Stimulated activated CD4-positive, alpha-beta T cell treated with anti-CD3 and anti-CD28 coated beads, Interleukin-1b, Interleukin-23, amount 100 ng/mL, for 1 hour (primary cell): ENCODE measurements at places on chromosomes 1 and 21.
A peak's percentile ranks its signal among the peaks of the same experiment; 100 is the strongest.

- no peak for DNase-seq
These were observed 1518.9 kb upstream of the B3GALT2 start for GRCh38 chr1:194705123-194705854.

- DNase-seq: no peak
These were observed 96.9 kb upstream of the SGIP1 start for GRCh38 chr1:66437136-66437401.

- no peak for DNase-seq
These were observed 49.1 kb downstream of the RIPK4 start for GRCh38 chr21:41717573-41718330.

- DNase-seq: peak; percentile 9
These were observed 2.8 kb upstream of the C1orf162 start for GRCh38 chr1:111471012-111471411.

- no peak for DNase-seq
These were observed 20.7 kb upstream of the RCC2 start for GRCh38 chr1:17460219-17460618.

GRCh38 chr1:205950280-205950679 lies 7.0 kb upstream of the SLC26A9 start:
- DNase-seq: no peak

DNA sequence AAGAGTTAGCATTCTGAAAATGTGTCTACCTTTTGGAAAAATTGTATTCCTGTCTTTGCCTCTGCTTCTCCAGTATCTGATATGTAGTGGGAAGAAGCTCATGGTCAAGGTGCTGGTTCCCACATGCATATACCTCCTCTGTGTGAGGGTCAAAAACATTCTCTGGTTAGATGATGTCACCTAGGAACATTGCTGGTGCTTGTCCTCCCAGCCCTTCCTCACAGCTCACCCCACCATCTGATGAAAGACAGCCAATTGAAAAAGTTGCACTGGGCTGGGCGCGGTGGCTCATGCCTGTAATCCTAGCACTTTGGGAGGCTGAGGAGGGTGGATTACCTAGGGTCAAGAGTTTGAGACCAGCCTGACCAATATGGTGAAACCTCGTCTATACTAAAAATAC lies 154.4 kb downstream of the NR5A2 start:
- DNase-seq: no peak

GRCh38 chr1:223460566-223461189 lies 67.5 kb downstream of the CCDC185 start:
- DNase-seq: no peak

DNA sequence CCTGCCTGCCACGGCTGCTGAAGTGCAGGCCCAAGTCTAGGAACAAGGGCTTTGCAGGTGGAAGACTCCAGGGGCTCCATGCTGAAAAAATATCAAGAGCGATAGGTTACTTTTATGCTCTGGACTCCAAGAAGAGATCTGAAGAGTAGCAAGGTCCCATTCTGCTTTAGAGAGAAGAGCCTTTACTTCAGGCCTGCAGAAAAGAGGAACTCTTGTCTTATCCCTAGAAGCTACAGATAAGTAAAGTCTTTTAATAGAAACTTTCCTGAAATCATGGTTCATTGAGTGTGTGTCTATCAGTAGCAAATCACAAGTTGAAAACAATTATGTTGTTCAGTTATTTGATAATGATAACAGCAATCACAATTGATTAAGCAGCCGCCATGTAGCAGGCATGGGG lies 113.3 kb downstream of the TNR start:
- DNase-seq: no peak

DNA sequence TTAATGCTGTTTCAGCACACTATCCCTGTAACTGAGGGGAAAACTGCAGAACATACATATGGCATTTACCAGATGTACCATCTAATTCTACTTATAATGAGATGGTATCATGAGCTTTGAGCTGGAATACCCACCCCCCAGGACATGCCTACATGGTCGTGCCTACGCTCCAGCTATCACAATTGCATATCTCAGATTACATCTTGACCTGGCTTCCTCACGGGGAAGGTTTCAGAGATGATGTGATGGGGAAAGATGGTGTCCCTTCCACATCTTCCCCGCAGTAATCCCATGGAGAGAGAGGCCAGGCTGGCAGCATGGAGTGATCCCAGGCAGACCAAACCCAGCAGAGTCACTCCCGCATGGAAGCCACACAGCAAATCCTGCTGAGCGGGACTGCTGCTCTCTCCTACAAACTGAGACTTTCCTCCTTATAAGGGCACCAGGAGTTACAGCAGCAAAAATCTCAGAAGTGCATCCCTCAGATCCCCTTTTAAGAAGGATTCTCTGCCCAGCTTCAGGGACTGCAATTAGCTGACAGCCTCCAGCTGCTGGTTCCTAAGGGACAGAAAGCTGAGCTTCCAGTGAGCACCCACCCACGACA lies 67.1 kb downstream of the KCNH1 start:
- no peak for DNase-seq

- no peak for DNase-seq
These were observed 2.2 kb downstream of the NUAK2 start for GRCh38 chr1:205319081-205320018.

- DNase-seq: no peak
These were observed 84.9 kb downstream of the ITPKB start for GRCh38 chr1:226654046-226654667.

GRCh38 chr1:85224734-85225623 lies 24.2 kb upstream of the SYDE2 start:
- no peak for DNase-seq

- no peak for DNase-seq
These were observed 33.0 kb upstream of the ID3 start for GRCh38 chr1:23592209-23592892.

- no peak for DNase-seq
These were observed 4.5 kb upstream of the TRIM17 start for GRCh38 chr1:228420968-228421826.

DNA sequence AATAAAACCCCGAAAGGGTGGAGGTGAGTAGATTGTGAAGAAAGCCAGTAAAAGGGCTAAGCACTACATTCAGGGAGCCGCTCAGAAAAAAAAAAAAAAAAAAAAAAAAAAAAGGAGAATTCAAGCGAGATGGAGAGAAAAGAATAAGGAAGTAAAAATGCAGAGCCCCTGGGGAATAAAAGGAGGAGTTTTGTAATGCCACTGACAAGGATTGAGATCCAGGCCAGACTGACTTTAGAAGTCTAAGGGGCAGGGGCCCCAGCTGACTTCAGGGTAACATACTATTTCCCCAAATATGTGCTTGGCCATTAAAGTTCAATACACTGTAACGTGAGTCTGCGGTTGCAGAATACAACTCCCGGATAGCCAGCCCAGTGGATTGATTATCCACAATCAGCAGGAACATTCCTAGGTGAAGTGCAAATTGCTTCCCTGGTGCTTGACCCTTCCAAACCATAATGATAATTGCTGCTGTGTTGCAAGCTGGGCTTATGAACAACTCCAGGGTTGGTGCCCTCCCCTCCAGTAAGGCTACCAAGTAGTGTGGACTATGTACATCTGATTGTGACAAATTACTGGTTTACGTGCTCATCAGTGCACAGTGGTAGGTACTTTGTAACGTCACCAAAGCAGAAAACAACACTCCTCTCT lies 30.7 kb upstream of the RRP15 start:
- DNase-seq: no peak

DNA sequence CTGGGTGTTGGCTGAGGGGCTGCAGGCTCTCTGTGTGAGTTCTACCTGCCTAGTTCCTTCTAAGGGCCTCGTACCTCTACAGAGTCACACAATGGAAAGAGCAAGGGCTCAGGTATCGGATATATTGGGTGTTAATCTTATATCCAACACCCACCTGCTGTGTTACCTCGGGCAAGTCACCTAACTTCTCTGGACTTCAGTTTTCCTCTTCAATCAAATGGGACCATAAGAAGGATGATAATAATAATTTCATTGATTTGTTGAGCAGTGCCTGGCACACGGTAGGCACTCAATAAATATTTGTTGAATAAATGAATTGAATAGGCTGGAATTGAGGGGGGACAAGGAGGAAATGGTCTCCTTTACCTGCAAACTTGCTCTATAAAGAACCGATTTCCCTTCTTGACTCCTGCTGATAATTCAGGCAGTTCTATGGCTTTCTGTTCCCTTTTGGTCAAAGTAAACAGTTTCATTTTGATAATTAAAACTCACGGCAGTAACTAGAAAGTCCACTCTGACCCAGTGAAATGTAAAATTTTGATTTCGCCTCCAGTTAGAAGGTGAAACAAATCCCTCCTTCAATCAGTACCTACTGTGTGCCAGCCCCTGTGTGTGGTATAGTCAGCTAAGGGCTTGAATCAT lies 16.5 kb upstream of the MAN1C1 start:
- DNase-seq: no peak

GRCh38 chr1:240666568-240667198 lies 54.7 kb upstream of the GREM2 start:
- DNase-seq: no peak

DNA sequence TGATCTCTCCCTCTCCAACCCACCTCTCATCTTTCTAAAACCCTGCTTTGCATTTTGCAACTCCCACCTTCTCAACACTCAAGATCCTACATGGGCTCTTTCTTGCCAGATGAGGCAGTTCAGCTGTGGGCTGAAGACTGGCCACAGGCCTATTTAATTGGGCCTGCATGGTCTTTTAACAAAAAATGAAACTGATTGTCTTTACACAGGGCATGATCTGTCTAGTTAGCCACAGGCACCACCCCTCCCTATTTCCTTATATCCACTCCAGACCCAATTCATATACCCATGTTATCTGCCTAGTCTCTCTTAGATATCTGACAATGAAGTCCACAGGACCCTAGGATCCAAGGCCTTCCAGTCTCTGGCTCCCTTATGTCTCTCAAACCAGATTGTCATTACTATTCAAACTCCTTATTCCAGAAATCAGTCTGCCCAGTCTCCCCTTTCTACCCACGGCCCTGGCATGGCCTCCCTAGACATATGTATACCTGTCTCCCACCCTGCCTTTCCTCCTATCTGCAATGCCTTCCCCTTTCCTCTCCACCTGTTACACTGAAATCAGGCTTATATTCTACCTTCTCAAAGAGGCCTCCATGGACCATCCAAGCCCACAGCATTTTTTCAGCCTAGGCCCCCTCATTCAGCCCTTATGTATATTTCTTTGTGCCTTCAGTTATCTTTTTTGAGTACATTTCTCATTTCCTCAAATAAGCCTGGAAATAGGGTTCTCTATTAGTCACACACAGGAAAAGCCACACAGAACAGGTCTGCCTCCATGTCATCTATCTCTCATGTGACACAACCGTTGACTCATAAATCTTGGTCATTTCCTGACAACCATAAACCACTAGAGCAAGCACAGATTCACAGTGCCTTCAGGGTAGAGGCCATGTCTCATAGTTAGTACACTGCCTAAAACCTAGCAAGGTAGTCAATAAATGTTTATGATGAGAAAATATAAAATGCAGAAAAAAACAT lies 39.0 kb downstream of the LPAR3 start:
- DNase-seq: no peak

- no peak for DNase-seq
These were observed 174.1 kb upstream of the IGSF21 start for GRCh38 chr1:17933501-17933900.

DNA sequence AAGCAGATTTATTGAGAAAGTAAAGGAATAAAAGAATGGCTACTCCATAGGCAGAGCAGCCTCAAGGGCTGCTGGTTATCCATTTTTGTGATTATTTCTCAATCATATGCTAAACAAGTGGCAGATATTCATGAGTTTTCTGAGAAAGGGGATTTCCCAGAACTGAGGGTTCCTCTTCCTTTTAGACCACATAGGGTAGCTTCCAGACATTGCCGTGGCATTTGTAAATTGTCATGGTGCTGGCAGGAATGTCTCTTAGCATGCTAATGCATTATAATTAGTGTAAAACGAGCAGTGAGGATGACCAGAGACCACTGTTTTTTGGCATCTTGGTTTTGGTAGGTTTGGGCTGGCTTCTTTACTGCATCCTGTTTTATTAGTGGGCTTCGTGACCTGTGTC lies 16.8 kb upstream of the FMN2 start:
- no peak for DNase-seq

GRCh38 chr1:83022206-83022605 lies 976.7 kb downstream of the TTLL7 start:
- DNase-seq: no peak

GRCh38 chr1:201761178-201761577 lies 67.8 kb upstream of the IPO9 start:
- no peak for DNase-seq

GRCh38 chr1:212162635-212163034 lies 122.6 kb upstream of the PPP2R5A start:
- no peak for DNase-seq

DNA sequence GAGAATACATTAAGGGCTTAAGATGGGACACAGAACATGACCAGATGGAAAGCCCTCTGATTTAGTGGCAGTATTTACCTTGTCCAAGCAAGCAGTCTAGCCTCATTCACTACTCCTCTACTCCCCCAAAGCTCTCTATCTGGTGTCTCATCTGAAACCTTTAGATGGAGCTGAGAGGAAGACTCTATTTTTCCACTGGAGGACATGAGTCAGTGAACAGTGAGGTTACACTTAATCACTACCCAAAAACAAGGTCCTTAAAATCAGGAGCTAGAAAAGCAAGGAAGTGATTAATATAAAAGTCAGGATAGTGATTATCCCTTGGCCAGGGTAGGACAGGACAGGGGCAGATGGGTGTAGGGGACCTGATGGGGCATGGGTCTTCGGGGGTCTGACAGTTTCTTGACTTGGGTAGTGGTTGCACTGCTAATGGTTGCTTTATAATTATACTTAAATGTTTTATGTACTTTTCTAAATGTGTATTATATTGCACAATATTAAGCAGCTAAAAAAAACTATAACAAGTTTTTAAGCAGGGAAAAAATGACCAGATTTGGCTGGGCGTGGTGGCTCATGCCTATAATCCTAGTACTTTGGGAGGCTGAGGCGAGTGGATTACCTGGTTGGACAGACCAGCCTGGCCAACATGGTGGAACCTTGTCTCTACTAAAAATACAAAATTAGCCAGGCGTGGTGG lies 3.0 kb downstream of the PTPN22 start:
- no peak for DNase-seq

GRCh38 chr1:202255343-202255742 lies 61.7 kb downstream of the LGR6 start:
- no peak for DNase-seq

DNA sequence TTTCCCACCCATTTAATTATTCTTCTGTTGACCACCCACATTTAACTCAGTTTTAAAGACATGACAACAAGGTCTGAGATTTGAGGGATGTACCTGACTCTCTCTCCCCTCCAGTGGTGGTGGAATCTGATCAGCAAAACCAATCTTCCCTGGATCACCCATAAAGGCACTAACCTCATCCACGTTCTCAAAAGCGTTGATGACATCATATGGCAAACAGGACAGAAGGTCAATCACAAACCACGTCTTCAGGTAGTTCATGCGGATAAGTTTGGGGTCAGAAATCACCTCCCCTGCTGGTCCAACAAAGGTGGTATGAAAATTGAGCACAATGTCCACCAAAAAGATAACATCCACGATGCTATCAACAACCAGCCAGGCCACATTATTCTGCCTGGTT lies 115.3 kb downstream of the KCNH1 start:
- DNase-seq: no peak
